Stimulated activated naive CD4-positive, alpha-beta T cell (primary cell): ENCODE measurements at places on chromosomes 4 and X.

DNA sequence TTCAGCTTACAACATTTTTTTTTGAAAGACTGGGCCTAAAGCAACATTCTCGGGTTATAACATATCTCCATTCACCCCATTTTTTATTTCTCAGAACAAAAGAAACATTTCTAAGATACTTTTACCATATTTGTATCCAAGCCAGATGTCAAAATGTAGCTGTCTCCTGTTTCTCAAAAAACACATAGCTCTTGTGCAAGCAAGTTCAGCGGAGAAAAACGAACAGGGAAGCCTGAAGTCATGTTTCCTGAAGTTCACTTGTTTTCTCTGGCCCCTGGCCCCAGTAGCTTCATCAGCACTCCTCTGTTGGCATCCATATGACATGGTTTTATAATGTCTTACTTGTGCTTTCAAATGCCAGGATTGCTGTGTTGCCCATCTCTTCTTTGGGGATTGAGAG, 218.2 kb downstream of the BANK1 start:
- no peak for DNase-seq

GRCh38 chr4:118757761-118758251, 72.6 kb downstream of the METTL14 start:
- no peak for DNase-seq

DNA sequence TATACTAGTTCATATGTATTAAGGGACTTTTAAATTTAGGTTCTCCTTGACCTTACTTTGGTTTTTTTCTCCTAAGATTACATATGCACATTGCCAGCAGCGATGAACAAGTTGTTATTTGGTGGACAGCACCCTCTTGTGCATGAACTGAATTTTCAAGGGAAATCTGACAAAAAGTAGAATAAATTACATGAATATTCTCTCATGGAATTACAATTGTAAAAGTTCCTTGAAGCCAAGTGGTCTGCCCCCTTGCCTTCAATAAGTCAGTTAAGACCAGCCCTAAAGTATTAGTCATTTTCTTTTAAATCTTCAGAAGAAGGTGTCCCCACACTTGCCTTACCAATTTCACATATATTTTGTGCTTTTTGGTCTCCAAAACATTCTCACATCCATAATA, 30.7 kb upstream of the SMARCA5 start:
- DNase-seq: no peak

DNA sequence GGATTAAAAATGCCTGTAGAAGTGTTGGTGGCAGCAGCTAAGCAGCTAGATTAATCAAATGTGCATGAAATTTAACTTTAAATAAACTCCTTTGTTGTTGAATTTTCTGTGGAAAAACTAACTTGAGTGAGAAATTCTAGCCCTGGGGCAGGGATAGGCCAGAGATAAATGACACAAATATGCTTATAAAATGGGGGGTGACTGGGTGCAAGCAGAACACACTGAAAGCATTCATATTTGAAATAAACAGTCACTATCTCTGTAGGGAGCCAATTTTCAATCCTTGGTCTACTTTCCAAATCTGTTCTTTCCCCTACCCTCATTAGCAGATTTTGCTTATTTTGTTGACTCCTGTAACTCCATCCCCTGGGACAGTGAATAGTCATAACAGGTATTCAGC, 47.9 kb downstream of the RBPJ start:
- no peak for DNase-seq

DNA sequence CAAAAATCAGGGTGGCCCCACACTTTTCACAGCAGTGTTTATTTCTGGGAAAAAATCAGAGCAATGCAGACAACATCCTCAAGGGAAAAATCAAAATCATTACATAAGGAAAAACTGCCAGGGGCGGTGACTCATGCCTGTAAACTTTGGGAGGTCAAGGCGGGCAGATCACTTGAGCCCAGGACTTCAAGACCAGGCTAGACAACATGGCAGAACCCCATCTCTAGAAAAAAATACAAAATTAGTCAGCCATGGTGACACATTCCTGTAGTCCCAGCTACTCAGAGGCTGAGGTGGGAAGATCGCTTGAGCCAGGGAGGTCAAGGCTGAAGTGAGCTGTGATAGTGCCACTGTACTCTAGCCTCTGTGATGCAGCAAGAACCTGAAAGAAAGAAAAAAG, 102.8 kb downstream of the NAF1 start:
- DNase-seq: no peak

GRCh38 chr4:108168160-108168670, 517 bp downstream of the LEF1 start:
- peak; percentile 63 for DNase-seq

DNA sequence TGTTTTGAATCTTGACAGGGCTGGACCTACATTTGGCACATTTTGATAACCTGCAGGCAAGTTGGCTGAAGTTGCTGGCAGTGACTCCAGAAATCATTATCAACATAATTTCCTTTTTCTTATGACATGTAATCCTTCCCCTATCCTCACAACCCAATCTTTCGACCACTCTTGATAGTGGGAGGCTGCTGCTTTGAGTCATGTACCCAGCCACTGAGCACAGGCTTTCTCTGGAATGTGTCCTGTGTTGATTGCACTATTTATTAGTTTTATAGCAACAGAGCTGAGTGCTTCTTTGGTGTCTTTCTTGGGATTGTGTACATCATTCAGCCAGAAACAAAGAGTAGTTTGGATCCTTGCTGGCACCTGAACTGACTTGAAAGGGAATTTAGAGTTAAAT, 183.1 kb upstream of the LEF1 start:
- no peak for DNase-seq

GRCh38 chr4:56289934-56290333, 97.4 kb downstream of the AASDH start:
- DNase-seq: peak; percentile 16

GRCh38 chr4:177070533-177071058, 239.1 kb upstream of the NEIL3 start:
- no peak for DNase-seq

DNA sequence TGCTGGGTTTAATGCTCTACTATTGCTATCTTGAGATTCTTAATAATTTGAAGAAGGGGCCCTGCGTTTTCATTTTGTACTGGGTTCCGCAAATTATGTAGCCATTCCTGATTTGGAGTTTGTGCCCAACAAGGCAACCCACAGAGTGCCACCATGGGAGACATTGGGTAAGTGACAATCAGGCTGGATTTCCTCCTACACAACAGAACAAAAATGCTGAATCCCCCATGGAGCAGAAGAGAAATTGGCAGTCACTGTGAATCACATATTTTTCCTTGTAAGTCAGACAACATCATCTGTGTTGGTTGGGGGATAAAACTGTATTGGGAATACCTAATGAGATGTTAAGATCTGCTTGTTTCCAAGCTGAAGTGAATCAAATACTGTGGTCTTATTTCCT, 80.9 kb downstream of the CNGA2 start:
- DNase-seq: no peak

- no peak for DNase-seq
Observed at GRCh38 chr4:19191979-19192650, 1059.6 kb upstream of the SLIT2 start.

- no peak for DNase-seq
Observed at GRCh38 chrX:118502161-118502789, 6.7 kb downstream of the DOCK11 start.

GRCh38 chrX:66632981-66633380, 5.9 kb downstream of the EDA2R start:
- DNase-seq: no peak

GRCh38 chr4:118557298-118557851, 127.8 kb upstream of the METTL14 start:
- no peak for DNase-seq

GRCh38 chr4:108172231-108172752, 3.6 kb upstream of the LEF1 start:
- peak; percentile 58 for DNase-seq

- no peak for DNase-seq
Observed at GRCh38 chr4:26992657-26993361, 132.2 kb downstream of the STIM2 start.

GRCh38 chr4:11919316-11919715, 490.6 kb upstream of the HS3ST1 start:
- no peak for DNase-seq
